ENCODE measurements at places on chromosomes 1 and 21.

DNA sequence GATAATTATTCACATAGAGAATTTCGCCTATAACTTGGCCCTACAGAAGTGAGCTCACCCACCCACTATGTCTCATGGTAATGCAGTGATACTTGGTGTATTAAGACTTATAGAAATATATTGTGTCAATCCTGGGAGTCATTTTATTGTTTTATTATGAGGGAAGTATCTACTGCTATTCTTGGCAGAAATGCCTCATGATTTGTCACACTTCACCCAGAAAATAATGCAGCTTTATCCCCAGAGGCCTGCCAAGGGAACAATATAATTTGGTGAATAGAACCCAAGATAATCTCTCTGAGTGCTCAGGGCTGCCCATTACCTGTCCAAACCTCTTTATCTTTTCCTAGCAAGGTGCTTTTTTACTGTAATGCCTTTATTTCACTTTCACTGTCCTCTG, 98.0 kb downstream of the ZP4 start:
- no peak for ATAC-seq

- ATAC-seq: peak; percentile 41
These were observed 65.9 kb downstream of the NDUFS5 start for GRCh38 chr1:39091845-39092645.

GRCh38 chr1:1922956-1923833, 4.1 kb upstream of the TMEM52 start:
- no peak for ATAC-seq

DNA sequence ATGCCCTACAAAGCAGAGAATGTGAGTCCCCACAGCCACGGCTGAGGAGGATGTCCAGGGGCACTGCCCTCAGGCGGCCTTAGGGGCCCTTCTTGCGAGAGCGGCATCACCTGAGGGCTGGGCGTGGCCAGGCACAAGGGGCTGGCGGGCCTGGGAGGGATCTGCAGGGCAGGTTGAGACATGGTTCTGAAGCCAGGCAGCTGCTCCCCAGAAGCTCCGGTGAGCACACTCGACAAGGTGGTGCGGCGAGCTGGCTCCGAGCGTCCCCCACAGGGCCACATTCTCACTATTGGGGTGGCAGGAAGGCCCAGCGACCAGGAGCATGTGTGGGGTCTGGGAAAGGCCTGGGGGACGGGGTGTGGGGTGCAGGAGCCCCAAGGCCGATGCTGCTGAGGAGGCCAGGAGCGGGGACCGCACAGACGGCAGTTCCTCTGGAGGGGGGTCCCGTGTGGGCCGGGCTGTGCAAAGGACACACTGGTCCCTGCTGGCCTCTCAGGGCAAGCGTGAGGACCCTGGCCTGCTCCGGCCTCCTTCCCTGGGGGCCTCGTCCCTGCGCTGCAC, 47.2 kb downstream of the MORN1 start:
- peak; percentile 46 for ATAC-seq

DNA sequence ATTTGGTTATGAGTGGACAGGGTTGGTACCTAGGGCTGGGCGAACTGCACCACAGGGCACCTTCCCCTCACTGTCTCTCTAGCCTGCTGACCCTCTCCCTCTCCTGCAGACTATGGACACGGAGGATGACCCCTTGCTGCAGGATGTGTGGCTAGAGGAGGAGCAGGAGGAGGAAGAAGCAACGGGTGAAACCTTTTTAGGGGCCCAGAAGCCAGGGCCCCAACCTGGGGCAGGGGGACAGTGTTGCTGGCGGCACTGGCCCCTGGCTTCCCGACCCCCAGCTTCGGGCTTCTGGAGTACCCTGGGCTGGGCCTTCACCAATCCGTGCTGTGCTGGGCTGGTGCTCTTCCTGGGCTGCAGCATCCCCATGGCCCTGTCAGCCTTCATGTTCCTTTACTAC, 21.9 kb downstream of the DISP3 start:
- ATAC-seq: no peak

DNA sequence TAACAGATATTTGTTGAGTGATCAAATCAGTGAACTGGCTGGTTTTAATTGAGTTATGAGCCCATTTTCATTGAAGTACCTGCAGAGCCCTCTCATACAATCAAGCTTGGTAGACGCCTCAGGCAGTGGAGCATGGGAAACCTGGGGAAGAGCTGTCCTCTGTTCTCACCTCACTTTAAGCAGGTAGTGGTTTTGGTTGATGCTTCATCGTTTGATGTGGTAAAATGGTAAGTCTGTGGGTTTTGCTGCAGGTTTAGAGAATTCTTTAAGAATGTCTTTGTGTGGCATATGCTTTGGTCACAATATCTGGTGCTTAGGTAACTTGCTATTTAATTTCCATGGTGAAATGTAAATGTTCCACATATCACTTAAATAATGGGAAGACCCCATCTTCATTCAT, 10.0 kb downstream of the LAMC1 start:
- ATAC-seq: no peak

- no peak for ATAC-seq
These were observed 13.0 kb upstream of the BATF3 start for GRCh38 chr1:212712451-212713303.

- no peak for ATAC-seq
These were observed 16.1 kb upstream of the KCNA3 start for GRCh38 chr1:110690709-110691365.

- no peak for ATAC-seq
These were observed 77.6 kb downstream of the CLIC4 start for GRCh38 chr1:24822887-24823286.

- ATAC-seq: no peak
These were observed 87.2 kb downstream of the HHAT start for GRCh38 chr1:210415846-210416448.

DNA sequence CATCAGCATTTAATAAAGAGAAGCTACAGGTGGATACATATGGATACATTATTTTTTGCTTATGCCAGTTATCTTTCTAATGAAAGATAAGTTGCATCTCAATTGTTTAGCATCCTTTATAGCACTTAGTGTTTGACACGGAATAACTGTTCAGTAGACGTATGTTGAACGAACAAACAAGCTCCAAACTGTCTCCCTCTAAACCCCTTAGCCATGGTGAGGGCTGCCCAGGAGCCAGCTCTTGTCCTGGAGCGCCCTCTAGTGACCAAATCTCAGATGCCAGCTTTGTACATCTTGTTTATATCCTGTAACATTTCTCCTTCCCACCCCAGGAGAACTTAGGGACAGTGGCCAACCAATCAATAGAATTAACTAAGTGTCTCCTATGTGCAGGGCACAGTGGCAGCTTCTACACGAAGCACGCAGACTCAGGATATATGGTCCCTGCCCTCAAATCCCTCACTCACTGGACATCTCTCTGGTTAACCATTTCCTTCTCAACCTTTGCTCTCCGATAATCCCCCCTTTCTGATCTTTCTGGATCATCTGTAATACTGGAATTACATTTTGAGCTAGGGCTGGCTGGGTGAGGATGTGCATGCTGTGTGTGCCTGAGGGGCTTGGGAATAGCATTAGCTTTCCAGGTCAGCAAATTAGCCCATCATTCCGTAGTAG, 22.9 kb downstream of the KCNA10 start:
- ATAC-seq: peak; percentile 74

GRCh38 chr1:173506437-173506836, 29.3 kb downstream of the PRDX6 start:
- ATAC-seq: peak; percentile 82

DNA sequence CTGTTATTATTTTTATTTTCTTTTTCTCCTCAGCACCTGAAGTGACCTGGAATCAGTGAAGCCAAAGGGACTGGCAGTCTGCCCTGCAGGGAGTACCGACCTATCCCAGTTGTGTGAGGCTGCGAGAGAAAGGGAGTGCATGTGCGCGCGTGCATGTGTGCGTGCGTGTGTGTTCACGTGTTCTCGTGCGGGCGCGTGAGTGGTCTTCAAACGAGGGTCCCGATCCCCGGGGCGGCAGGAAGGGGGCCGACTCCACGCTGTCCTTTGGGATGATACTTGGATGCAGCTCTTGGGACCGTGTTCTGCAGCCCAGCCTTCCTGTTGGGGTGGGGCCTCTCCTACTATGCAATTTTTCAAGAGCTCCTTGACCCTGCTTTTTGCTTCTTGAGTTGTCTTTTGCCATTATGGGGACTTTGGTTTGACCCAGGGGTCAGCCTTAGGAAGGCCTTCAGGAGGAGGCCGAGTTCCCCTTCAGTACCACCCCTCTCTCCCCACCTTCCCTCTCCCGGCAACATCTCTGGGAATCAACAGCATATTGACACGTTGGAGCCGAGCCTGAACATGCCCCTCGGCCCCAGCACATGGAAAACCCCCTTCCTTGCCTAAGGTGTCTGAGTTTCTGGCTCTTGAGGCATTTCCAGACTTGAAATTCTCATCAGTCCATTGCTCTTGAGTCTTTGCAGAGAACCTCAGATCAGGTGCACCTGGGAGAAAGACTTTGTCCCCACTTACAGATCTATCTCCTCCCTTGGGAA, 123.3 kb downstream of the PRDM2 start:
- ATAC-seq: no peak

- no peak for ATAC-seq
These were observed 16.0 kb downstream of the RRP1 start for GRCh38 chr21:43805275-43805800.

DNA sequence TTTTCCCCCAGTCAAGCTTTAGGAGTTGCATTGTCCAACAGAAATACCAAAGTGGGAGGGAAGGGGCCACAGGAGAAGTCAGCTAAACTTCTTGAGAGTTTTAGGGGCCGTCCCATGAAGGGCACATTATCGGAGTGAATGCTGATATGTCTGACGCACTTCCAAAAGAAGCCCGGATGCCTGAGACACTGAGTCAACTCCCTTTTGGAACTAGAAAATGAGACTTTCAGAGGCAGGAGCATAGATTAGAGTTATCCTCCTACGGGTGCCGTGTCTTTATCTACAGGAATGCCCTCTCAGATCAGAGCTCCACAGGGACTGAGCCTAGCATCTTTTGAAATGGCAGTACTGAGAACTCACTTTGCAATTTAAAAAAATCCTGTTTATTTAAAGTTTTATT, 13.1 kb downstream of the ACTN2 start:
- no peak for ATAC-seq

DNA sequence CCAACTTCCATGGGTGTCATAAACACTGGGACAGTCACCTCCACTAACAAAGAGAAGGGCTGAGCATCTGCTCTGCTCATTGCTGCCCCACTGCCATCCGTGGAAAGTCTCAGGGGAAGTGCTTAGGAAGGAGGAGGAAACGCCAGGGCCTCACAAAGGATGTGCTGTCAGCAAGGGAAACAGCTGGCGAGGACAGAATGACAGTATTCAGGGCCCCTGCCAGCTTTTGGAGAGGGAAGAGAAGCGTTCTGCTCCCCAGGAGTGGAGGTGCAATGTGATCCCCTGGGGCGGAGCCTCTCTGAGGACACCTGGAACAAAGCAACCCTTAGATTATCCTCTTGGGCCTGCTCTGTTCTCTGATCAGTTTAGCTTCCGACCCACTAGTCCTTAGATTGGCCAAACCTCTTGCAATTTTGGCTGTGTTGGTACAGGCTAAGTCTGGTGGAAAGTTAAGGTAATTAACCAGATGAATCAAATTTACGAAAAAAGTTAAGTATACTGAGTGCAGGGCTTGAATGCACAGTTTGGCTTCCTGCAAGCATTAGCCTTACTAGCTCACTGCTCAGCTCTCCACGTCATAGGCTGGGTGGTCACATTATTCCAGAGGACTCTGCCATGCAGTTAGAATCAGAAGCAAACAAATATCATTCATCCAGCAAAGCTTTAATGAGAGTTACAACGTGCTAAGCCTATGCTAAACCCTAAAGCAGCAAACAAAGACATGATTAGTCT, 170.2 kb upstream of the NFIA start:
- ATAC-seq: no peak

GRCh38 chr1:183019860-183020259, 3.4 kb upstream of the LAMC1 start:
- no peak for ATAC-seq

GRCh38 chr1:114794038-114794437, 13.6 kb upstream of the SIKE1 start:
- ATAC-seq: no peak

- no peak for ATAC-seq
These were observed 59.0 kb downstream of the RUSC1 start for GRCh38 chr1:155379631-155380090.

GRCh38 chr1:169390303-169390702, 22.3 kb downstream of the BLZF1 start:
- no peak for ATAC-seq

DNA sequence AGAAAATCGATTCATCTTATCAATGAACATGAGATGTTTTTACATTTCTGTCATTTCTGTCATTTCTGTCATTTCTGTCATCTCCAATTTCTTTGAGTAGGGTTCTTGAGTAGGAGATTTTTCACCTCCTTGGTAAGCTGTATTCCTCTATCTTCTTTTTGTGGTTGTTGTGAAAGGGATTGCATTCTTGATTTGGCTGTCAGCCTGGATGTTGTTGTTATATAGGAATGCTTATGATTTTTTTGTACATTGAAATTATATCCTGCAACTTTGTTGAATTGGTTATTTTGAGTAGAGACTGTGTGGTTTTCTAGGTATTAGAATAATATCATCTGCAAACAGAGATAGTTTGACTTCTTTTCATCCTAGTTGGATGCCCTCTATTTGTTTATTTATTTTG, 1233.7 kb downstream of the PLA2G4A start:
- no peak for ATAC-seq

DNA sequence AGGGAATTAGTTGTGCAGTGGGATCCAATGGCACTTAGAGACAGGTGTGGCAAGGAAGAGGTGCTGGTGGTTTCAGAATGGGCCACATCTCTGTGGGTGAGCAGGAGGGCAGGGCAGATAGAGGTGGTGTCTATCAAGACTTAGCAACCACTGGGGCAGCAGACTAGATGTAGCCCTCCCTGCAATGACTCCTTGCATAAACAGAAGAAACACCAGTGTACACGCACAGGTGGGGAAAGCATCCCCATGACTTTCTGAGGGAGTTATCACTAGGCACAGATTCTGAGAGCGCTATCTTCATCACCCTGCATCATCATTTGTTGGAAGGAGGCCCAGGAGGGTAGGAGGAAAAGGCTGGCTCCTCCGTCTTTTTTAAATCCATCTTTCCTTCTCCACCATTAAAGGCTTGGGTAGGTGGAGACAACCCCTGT, 58.4 kb downstream of the PLXNA2 start:
- ATAC-seq: no peak

DNA sequence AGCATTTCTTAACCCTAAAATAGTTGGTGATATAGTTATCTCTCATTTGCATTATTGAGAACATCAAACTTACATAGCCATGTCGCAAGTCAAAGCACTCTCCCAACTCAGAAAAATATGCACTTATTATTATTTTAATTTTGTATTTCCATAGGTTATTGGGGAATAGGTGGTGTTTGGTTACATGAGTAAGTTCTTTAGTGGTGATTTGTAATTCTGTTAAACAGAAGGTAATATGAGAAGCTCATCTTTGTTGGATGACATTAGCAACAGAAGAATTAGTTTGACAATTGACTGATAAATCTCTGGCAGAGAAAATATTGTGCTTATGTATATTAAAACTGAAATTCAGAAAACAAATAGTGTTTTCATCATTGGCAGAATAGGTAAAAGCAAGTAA, 154.8 kb downstream of the NFIA start:
- no peak for ATAC-seq

GRCh38 chr1:56719171-56719570, 74.1 kb downstream of the PRKAA2 start:
- no peak for ATAC-seq

All from esophagus mucosa (tissue), 1 donor.